ENCODE measurements at places on chromosomes 1 and 21. TPM values are rescaled to one million over a fixed set of nuclear protein-coding genes. Genes with fewer than 3 reads are reported as not detected.

DNA sequence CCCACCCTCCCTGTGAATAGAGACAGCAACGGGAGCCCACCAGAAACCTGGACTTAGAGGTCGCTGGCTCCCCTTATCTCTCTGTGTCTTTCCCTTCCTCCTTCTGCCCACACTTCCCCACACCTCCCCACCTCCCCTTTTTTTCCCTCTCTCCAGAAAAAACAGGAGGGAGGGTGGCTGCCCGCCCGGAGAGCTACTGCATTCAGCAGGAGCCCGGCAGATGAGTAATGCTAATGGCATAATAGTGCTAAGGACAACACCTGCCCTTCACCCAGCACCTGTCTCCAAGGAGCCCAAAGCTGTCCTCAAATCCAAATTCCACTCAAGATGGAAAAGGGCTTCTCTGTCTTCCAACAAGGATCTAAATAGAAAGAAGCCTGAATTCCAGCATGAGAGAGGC, 11.4 kb upstream of the PRELP start:
- no peak for DNase-seq
- peak overlapping the region; percentile 83 for H3K27ac ChIP-seq
- H3K4me3 ChIP-seq = no peak overlapping the region
- H3K27me3 ChIP-seq = peaks cover 2% of the 10 kb centered on the region
- peaks cover 22% of the 10 kb centered on the region for H3K4me1 ChIP-seq

The GSTM1 gene
- not detected for total RNA-seq

The USH2A gene
- not detected for total RNA-seq

The OR2L13 gene
- total RNA-seq = not detected

GRCh38 chr1:89754518-89754917, 66.3 kb upstream of the LRRC8D start:
- DNase-seq = no peak
- no peak overlapping the region for H3K4me3 ChIP-seq
- no peaks in the 10 kb centered on the region for H3K27me3 ChIP-seq
- peaks cover 25% of the 10 kb centered on the region for H3K4me1 ChIP-seq
- H3K36me3 ChIP-seq = no peaks in the 10 kb centered on the region
